ENCODE measurements at places on chromosomes 6 and 20.
A peak's percentile ranks its signal among the peaks of the same experiment; 100 is the strongest.

DNA sequence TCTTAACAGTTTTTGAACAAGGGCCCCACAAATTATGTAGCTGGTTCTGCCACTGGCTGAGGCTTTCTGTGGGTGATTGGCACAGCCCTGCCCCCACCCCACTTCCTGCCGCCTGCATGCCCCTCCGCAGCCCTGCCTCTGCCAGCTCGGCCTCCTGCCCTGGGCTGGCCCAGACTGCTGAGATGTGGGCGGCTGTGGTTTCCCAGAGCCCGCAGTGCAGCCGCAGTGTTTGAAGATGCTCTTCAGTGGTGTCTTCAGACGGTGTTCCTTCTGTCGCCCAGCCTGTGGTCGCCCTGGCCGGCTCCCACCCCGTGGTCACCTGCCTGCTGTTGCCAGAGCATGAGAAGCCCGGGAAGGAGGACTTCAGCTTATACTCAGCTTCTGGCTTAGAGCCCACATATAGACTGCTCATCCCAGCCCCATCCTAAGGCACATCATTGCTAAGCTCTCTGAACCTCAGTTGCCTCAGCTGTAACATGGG is 154.3 kb downstream of the VEGFA start:
- DNase-seq = peak; percentile 39

GRCh38 chr6:52303178-52303577 is 18.6 kb upstream of the MCM3 start:
- DNase-seq = no peak

- DNase-seq = no peak
These were observed 81.4 kb upstream of the HEY2 start for GRCh38 chr6:125668071-125668470.

GRCh38 chr6:146787876-146788508 is 189.2 kb downstream of the ADGB start:
- no peak for DNase-seq

DNA sequence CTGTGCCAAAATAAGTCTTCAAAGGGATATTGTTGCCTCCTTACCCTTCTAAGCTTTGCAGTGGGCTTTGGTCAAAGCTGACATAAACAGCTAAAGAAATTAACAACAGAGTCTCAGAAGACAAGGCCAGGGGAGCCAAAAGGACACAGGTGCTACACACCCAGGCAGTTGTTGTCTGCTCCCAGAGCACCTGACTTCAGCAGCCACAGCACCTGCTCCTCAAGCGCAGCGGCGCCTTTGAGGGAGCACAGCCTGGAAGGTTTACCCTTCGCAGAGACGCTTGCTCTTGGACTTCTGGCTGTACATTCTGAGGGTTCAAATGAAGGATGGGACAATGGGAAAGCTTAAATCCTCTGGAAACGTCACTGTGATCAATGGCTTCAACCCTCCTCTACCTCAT is 16.6 kb downstream of the B4GALT5 start:
- no peak for DNase-seq

DNA sequence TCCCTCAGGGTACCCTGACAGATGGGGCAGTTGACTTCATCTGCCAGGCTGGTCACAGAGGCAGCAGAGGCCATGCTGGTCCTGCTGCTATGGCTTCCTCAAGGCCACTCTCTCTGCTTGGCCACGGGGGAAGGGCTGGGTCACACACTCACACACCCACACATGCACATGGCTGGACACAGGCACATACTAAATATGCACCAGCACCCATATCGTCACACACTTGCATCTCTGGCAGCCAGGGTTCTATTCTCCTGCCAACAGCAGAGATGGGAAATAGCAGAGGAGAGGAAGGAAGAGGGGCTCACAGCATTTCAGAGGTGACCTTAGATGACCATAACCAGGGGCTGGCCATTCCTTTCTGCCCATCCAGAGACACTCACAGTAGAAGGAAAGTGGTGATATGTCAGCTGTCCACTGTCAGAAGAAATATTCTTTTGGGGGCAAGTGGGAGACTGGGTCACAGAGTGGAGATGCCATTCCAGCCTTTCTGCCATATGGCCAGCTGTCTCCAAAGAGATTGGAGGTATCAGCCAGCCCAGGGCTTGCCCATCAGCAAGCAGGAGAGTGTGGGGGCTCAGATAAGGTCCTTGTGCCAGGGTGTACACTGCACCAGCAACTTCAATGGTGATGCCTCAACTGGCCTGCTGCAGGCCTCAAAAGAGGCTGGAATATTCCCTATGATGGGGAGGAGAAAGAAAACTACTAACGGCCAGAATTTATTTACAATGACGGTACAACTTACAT is at the start of gene TRIM10:
TSS of gene TRIM10 (minus strand) at position 427 of the 747 bp plus-strand sequence. CDS start at position 74, 353 bp downstream.
- no peak for DNase-seq

GRCh38 chr6:43740321-43740960 is 29.6 kb upstream of the VEGFA start:
- no peak for DNase-seq

GRCh38 chr6:11771473-11772048 is 7.0 kb downstream of the ADTRP start:
- no peak for DNase-seq

- no peak for DNase-seq
These were observed 2.1 kb downstream of the SGK2 start for GRCh38 chr20:43560974-43561373.

DNA sequence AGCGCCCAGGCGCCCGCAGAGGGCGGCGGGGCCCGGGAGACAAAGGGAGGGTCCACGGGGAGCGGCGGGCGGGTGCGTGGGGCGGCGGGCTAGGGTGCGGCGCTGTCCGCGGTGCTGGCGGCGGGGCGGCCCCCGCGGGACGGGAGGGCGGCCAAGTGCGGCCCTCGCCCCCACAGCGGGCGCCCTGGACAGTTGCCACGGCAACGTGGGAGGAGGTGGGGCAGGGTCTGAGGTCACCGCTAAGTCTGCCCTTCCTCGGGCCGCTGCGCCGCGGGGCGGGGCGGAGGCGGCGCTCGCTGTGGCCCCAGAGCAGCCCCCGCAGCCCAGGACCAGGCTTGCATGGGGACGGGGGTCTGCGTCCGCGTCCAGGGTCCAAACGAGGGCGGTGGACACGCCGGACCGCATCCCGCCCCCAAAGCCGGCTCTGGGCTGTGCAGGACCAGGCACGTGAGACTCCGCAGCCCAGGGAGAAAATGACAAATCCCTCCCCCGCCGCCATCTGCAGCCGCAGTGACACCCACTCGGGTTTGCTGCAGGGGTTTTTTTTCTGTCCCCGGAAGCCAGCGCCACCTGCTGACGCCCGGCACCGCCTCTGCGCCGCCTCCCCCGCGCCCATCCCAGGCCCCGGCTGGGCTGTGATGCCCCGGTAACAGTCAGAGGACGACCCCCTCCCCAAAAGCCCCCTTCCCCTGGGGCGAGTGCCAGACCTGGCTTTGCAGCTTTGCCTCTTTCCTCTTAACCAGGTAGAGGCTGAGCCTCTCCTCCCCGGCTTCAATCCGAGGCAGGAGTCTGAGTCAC is 36.8 kb downstream of the YTHDF1 start:
- peak; percentile 75 for DNase-seq

- DNase-seq = no peak
These were observed 8.7 kb downstream of the GCM1 start for GRCh38 chr6:53139841-53140413.

GRCh38 chr6:86276056-86276455 is 633.4 kb upstream of the SYNCRIP start:
- DNase-seq = no peak

DNA sequence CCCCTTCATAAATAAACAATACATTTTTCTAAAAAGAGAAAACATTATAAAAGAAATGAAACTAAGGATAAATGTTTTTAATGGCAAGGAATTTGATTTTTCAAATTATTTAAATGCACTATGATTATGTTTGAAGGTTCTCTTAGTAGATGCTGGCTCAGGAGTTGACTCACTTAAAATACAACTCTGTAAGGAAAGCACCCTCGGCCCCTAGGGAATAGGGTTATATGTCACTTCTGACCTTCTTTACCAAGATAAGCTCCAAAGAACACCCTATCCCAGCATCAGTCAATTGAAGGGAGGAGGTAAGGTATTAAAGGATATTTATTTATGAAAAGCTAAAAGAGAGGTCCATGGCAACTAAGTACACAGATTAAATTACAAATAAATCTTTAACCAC is 6.8 kb downstream of the SNAP91 start:
- DNase-seq = no peak

DNA sequence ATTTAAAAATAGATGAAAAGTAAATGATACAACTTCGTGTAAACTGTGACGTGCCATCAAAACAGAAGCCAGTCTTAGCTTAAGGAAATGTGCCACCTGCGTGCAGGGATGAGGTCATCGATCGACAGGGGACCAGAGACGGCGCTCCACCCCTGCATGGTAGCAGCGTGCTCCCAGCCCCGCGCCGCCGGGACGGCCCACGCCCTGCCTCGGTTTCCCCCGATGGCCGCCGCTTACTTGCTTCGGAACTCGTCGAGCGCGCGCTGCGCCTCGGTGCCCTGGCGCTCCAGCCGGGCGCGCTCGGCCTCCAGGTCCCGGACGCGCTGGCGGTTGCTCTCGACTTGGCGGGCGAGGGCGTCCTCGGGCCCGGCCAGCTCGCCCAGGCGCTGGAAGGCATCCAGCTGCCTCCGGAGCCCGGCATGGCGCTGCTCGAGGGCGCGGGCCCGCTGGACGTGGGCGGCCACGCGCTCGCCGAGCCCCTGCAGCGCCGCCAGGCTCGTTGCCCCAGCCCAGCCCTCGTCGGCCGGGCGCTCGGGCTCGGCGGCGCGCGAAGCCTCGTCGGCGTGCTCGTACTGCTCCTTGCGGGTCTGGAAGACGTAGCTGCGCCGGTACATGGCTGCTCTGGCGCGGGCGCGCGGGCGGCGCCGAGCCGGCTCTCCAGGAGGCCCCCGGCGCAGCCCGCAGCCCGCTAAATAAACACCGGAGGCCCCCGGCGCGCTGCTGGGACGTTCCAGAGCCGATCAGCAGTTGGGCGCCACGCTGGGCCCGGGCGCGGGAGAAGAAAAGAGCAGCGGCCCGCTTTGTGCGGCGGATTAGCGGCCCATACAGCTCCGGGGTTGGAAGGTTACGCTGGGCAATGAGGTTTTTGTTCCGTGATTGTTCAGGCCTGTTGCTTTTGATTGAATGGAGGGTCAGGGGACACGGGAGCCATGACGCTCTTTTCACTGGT is at the start of gene BFSP1:
TSS of gene BFSP1 (minus strand) at position 664 of the 949 bp plus-strand sequence. CDS start at position 614, 50 bp downstream.
- peak; percentile 45 for DNase-seq

DNA sequence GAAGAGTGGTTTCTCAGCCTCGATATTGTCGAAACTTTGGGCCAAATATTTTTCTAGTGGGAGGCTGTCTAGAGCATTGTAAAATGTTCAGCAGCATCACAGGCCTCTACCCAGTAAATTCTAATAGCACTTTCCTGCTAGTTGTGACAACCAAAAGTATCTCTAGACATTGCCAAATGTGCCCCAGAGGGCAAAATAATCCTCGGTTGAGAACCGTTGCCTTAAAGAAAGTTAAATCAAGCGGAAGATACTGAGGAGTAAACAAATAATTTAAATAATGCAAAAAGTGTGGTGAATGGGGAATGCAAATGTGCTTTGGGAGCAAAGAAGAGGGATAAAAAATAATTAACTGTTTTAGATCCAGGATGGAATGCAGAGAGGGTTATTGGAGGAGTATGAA is 106.4 kb upstream of the ASCC3 start:
- no peak for DNase-seq

DNA sequence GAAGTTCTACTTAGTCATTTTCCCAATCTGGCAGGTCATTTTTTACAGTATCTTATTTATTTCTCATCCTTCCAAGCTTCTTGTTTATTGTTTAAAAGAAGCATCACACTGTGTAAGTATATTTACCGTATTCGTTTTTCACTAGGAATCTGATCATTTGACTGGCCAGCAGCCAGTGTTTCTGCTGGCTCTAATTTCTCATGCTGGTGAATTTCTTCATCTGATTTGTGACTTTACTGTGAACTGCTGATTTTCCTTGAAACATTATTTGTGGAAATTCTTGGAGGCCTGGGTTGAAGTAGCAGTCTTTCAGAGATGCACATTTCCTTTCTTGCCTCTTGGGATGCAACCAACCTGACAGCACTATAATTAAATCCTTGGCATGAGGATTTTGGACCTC is 65.9 kb downstream of the PREP start:
- DNase-seq = no peak

GRCh38 chr20:46993465-46994095 is 98.9 kb downstream of the EYA2 start:
- no peak for DNase-seq

- DNase-seq = no peak
These were observed 354.0 kb downstream of the ESR1 start for GRCh38 chr6:152161501-152161900.

DNA sequence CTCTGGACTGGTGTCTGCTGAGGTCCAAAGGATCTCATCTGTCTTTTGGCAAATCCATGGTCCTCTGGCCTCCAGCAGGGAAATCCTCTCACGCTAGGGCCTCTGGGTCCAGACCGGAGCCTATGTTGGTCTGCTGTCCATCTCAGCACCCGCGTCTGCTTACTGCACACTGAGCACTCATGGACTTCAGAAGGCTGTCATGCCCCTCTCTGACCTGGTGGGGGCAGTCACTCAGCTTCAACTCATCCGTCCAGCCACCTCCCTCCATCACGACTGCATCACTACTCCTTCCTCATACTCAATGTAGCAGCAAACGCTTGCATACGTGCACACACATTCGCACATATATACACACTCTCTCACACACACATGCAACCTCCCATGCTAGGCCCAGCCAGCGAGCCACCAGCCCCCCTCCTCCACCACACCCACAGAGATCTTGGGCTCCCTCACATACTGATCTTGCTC is 33.3 kb downstream of the GABRR2 start:
- no peak for DNase-seq

GRCh38 chr20:43798291-43799149 is 71.7 kb upstream of the GTSF1L start:
- DNase-seq = no peak

DNA sequence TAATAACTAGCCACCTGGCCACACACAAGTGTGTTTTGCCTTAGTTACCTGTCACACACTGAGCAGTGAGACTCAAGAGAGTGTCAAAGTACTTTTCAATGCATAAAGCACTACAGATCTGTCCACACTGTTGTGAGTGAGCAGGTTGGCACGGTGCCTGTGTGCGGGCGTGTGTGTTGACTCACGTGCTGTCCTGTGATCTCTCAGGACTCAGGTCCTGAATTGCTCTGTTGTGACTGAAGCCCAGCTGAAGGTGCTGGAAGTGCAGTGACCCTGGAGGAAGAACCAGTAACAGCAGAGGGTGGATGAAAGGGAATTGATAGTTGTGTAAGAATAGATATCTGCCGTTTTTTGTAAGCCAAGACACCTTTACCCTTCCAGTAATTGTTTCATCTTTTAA is 18.3 kb downstream of the SLC16A10 start:
- no peak for DNase-seq

- no peak for DNase-seq
These were observed 3.0 kb upstream of the DLGAP4 start for GRCh38 chr20:36303020-36303595.

DNA sequence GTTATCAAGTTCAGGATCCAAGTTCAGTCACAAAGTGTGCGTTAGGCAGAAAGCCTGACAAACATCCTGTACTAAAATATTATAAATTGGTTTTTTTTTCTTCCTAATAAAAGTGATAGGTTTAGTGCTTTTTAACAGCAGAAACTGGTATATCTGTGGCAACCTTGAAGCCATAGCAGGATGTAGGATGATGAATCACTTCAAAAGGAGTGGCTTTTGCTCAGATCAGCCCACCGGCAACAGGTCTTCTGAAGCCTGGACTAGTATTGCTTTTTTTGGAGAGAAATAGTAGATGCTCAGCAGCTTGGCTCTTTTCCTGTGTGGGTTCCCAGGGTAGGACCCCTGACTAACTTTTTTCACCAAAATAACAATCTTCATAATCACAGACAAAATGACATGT is 190.8 kb downstream of the EPM2A start:
- DNase-seq = no peak

All from activated T-cell treated with anti-CD3 and anti-CD28 coated beads, Interleukin-2, amount 50 U/mL, for 1 hour (primary cell).